ENCODE measurements at places on chromosomes 11 and 22.

GRCh38 chr22:19527321-19527721, 3.1 kb upstream of the CLDN5 start:
- no peak for DNase-seq

GRCh38 chr22:26308467-26308866, 120.6 kb upstream of the ASPHD2 start:
- DNase-seq = no peak

DNA sequence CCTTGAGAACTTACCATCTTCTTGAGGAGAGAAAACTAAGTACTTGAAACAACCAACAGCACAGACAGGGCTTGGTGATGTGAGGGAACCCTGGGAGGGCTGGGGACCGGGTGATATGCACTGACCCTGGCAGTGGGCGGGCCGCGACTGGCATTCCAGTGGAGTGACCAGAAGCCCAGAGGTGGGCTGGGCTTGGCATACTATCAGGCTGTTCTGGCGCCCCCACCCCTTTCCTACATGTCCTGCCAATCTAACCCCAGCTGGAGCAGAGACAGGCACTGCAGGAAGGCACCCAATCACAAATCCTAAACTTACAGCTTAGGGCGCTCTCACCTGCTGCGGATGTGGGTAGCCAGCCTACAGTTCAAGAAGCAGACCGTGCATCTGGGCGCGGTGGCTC, 54.0 kb upstream of the GCAT start:
- DNase-seq = no peak

- no peak for DNase-seq
Observed at GRCh38 chr11:123545726-123546270, 108.6 kb downstream of the SCN3B start.

DNA sequence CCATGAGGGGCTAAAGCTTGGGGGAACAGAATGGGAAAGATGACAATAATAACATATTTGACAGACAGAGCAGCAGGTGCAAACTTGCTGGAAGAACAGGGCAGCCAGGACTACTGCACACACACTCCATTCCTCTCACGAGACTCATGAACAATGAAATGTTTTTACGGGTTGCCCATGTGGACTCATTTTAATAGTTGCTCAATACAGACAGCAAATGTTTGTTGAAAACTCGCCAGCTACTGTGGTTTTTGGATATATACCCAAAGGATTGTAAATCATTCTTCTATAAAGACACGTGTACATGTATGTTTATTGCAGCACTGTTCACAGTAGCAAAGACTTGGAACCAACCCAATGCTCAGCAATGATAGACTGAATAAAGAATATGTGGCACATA, 10.3 kb downstream of the SYT13 start:
- DNase-seq = peak; percentile 64

GRCh38 chr11:118289401-118289800, 15.1 kb upstream of the CD3E start:
- DNase-seq = no peak

- peak; percentile 16 for DNase-seq
Observed at GRCh38 chr22:36734171-36735058, 30.9 kb upstream of the CACNG2 start.

- no peak for DNase-seq
Observed at GRCh38 chr11:61654397-61654829, 25.8 kb upstream of the DAGLA start.

DNA sequence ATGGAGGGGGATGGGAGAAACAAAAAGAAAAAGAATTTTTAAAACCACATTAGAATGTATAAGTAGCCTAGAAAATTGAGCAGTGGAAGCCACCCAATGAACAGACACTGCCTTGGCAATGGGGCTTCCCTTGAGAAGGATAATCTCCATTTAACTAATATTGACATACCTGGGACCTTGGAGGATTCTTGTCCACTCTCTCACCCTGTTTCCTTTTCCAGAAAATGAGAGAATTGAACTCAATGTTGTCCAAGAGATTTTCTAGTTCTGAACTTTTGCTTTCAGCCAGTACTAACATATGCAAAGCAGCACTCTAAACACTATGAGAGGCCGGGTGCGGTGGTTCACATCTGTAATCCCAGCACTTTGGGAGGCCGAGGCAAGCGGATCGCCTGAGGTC, 524 bp downstream of the MS4A8 start:
- no peak for DNase-seq

- peak; percentile 70 for DNase-seq
Observed at GRCh38 chr22:29306175-29306834, at the start of gene GAS2L1. Gene GAS2L1, plus strand, starts transcription at chr22:29306650. Its CDS starts 1,456 bp downstream, at chr22:29308106.

GRCh38 chr11:126607374-126607773, 251.9 kb downstream of the ST3GAL4 start:
- DNase-seq = peak; percentile 39

DNA sequence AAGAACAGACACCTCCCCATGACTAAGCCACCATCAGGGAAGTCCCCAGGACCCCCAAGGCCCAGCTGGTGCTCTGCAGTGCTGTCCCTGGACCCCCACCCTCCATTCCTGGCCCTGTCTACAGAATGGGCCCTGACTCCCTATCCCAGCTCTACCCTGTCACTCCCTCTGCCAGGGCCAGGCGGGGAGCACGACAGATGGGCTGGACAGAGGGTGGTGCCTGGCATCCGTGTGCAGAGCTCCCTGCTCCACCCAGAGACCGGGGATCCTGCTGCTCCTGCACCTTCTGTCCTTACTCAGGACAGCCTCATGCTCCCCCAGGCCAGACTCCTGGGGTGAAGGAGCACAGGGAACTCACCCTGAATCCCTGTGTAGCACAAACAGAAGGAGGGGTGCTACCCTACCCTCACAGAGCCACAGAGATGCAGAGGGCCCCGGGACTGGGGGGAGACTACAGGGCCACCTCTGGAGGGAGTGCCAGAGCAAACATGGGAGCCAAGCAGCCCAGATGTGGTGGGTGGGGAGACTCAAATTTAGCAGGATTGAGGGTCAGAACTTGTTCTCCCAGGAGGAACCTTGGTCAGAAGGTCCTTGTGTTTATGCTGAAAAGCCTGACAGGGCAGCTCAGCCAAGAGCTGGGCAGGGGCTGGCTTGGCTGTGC, 2.0 kb downstream of the ARVCF start:
- no peak for DNase-seq

DNA sequence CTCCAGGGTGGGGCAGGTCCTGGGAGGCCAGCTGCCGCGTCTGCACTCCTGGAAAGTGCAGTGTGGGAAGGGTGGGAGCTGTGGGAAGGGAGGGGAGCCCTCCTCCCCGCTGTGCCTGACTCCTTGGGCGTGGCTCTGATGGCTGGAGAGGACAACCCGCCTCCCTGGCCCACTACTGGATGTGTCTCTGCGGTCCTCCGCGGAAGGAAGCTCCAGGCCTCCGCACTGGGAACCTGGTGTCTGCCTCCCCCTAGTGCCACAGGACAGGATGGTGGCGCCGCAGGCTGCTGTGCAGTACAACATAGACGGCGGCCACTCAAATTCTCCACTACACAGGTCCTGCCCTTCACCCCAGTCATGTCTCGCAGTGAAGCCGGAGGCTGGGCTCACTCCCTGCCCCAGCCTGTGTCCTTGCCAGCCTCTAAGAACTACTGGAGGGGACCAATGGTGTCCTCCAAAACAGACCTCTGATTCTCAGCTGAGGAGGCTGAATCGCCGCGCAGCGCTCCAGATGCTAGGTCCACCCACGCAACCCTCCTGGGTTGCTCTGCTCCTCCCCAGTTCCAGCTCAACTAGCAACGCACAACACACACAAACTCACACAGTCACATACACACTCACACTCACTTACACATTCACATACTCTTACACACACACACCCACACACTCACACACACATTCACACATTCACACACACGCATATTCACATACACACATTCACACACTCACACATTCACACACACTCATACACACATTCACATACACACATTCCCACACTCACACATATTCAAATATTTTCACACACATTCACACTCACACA, 12.4 kb upstream of the DSCAML1 start:
- DNase-seq = peak; percentile 55

- DNase-seq = no peak
Observed at GRCh38 chr11:64861227-64861975, 16.9 kb upstream of the CDC42BPG start.

- no peak for DNase-seq
Observed at GRCh38 chr22:19508024-19508776, 16.0 kb downstream of the CLDN5 start.

GRCh38 chr11:64455456-64456261, 96.7 kb downstream of the RPS6KA4 start:
- DNase-seq = no peak

DNA sequence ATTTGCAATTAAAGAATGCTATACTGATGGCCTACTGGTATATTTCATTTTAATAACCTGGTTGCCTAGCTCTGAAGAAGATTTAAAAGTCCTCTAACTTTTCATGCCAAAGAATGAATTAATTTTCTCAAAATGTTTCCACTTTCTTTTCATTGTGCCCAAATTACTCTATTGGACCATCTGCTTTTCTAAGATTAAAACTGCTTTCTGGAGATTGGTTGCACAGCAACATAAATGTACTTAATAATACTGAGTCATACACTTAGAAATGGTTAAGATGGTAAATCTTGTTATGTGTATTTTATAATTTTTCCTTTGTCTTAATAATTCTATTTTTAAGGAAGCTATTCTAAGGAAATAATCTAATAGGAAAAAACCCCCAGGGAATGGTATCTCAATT, 150.2 kb downstream of the SWAP70 start:
- no peak for DNase-seq

DNA sequence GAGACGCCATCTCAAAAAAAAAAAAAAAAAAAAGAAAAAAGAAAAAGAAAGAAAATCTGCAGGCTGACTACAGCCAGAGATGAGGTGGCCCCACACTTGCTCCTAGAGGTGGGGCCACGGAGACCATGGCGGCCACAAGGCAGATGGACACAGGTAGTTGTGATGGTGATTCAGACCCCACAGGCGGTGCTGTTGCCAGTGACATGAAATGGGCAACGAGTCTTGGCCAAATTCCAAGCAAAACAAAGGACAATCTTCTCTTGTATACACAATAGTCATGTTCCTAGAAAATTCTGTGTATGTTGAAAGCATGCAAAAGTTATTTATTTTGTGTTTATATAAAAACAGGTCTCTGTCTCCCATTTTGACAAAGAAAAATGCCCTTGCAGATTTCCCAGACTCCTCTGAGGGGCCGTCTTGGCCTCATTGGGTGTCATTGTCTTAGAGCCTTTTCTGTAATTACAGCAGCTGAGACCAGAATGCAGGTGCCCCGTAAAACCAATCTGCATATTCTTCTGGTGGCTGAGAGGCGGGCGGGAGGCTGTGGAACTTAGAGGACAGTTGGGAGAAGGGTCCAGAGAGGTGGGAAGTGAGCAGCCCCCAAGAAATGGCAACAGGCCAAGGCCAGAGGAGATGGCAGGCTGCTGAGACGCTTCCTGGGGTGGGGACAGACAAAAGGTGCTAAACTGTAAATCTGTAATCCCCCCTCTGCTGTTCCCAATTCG, 22.5 kb upstream of the DAGLA start:
- DNase-seq = peak; percentile 45

- no peak for DNase-seq
Observed at GRCh38 chr11:133386852-133387251, 145.4 kb downstream of the OPCML start.

GRCh38 chr22:49488943-49489342, 338.7 kb downstream of the BRD1 start:
- no peak for DNase-seq

- DNase-seq = no peak
Observed at GRCh38 chr11:113334183-113334582, 19.8 kb downstream of the TTC12 start.

DNA sequence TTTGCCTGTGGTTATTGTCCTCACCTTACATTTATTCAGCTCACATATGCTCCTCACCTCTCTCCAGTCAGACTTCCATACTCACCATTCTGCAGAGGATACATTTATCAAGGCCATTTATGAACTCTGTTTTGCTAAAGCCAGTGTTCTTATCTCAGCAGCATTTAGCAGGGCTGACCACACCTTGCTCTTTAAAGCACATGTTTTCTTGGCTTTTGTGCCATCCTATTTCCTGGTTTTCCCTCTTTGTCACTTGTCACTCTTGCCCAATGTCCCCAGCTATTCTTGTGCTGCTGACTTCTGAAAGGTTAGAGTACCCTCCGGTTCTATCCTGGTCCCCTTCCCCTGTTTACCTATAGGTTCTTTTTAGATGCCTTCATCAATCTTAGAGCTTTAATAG, 446.6 kb downstream of the NELL1 start:
- no peak for DNase-seq

DNA sequence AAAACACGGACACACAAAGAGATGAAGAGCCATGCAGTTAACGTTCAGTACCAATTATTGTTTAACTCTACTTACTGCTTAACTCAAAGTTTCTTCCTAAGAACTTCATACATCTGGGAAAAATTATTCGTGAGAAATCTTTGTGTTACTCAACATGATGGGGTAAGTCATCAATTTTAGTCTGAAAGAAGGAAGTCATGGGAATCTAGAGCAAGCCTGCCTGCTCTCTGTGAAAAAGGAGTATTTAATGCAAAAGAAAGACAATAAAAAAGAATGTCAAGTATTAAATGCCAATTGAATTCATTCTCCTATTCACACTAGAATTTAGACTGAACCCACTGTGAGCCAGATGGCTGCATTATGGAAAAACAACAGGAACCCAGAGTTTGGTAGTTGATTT, 16.0 kb downstream of the TMEM123 start:
- no peak for DNase-seq

DNA sequence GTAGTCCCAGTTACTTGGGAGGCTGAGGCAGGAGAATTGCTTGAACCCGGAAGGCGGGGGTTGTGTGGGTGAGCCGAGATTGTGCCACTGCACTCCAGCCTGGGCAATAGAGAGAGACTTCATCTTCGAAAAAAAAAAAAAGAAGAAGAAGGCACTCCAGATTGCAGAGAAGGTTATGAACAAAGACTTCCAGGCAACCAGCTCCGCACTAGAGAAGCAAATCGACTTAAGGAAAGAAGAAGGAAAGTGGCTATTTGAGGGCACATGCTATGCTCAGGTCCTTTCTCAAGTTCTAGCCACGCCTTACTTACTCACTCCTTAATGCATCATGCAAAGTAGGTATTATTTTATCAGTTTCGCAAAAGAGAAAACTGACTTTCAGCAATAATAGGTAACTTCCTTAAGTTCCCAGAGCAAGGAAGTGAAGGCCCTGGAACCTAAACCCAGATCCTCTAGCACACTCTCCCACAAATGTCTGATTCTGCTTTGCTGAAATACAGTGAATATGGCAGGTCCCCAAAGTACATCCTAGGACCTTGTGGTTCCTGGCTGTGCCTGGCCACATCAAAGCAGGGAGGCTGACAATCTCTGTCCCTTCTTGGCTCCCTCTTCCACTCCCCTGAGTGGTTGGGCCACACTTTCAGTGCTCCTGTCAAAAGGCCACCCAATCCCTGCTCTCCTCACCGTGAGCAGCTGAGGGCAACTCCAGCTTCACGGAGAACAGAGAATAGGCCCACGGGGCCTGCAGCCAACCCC, 14.2 kb downstream of the CD3E start:
- DNase-seq = peak; percentile 38

- DNase-seq = no peak
Observed at GRCh38 chr11:74769055-74769707, 20.5 kb downstream of the RNF169 start.

DNA sequence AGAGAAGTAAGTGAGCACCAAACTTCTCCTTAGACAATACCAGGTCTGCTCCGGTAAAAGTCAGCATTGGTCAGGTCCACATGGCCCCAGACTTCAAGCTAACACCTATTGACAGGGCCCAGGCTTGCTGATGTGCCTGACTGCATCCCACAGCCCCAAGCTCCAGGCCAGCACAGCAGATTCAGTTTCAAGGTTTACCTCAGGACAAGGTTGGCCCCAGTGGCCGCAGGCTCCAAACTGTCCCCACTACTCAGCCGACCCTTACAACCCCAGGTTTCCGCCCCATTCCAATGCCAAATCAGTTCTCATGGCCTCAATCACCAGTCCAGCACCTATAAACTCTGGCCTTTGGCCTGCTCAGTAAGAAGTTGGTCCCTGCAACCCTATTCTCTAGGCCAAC, 39.4 kb downstream of the OR4C6 start:
- no peak for DNase-seq
